ELF-1 (cell line): ENCODE measurements at places on chromosomes 5 and 9.
A peak's percentile ranks its signal among the peaks of the same experiment; 100 is the strongest.

GRCh38 chr9:32454280-32454679 lies 69.8 kb downstream of the ACO1 start:
- no peak for DNase-seq

GRCh38 chr9:93815135-93815534 lies 140.0 kb downstream of the BARX1 start:
- no peak for DNase-seq

GRCh38 chr5:154708846-154709245 lies 46.3 kb upstream of the LARP1 start:
- no peak for DNase-seq

- peak; percentile 78 for DNase-seq
Observed at GRCh38 chr5:116502616-116503015, 72.0 kb downstream of the SEMA6A start.

DNA sequence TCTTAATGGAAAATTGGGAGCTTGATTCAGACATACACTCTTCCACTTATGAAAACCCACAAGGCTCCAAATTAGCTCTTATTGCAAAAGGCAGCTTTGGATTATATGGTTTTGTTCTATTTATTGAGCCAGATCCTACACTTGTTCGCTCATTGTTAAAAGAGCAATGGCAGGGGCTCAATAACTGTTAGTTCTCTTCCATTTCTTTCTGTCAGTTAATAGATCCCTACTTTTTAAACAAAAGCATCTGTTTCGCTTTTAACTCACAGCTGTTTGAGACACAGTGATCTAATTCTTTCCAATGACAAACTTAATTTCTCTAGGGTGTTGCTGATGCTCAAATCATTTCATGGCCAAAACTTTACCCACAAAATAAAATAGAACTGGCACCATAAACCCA lies 11.7 kb downstream of the C5 start:
- no peak for DNase-seq

GRCh38 chr5:124574521-124575436 lies 171.7 kb downstream of the ZNF608 start:
- DNase-seq = no peak

DNA sequence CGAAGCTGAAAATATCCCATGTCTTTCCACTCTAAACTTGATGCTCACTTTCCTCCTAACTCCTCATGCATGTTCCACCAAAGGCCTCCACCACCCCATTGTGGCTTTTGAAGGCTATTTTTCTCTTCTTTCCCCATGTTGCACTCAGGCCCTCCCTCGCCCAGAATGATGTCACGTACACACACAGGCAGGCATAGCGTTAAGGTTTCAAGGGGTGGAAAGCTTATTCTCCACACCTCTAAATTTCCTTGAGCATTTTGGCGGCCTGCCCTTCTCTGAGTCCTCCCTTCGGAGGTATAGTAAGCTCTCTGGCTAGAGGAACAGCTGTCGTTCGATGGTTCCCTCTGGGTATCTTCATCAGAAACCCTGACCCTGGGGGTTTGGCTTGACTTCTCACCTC lies 673.5 kb downstream of the ACTL7B start:
- DNase-seq = no peak

DNA sequence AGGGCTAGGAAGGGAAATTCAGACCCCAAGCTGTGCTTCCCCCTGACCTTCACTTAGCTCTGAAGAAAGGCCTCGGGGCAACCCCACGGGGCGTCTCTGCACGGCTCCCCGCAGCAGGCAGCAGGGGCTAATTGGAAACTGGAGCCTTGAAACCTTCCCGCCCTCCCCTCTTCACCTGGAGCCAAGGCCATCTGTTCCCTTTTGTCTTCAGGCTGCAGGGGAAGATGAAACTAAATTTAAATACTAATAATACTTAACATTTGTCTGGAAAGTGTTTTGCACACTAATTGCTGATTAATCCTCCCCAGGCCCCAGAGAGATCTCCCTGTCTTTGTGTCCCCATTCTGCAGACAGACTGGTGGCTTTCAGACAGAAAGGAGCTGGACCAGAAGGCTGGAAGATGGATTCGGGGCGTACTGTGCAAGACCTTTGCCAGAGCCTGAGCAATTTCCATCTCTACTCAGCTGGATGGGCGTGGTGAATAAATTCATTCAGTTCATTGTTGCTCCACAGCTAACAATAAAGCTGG lies 34.1 kb upstream of the CPLX2 start:
- DNase-seq = peak; percentile 28

DNA sequence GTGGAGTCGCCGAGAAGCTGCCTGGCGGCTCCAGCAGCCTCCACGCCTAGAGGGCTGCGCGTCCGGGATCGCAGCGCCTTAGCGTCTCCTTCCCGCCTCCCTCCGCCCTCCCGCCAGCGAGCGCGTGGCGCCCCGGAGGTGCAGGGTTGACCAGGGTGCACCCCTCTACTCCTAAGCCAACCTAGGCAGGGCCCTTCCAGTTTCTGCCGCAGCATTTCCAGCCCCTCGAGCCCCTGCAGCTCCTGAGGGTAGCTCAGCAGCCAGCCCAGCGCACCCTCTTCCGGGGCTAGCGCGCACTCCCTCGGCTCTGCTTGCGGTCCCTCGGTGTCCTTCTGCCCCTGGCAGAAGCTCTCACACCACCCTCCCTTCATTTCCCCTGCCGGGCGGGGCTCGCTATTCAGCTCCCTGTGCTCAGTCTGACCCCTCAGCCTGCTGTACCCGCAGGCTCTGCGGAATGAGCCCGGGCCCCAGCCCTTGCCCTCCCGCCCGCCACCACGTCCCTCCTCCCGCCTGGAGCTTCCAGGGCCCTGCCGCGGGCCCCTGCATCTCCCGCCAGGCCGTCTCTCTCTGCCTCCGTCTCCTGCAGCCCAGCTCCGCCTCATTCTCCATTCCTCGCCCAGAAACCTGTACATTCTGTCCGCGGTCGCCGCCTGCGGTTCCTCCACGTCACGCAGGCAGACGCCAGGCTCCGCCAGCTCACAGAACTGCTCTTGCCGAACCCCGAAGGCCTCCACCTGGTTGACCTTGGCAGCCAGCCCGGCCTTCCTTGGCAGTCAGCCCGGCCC lies 61.8 kb downstream of the SPATA31C2 start:
- peak; percentile 85 for DNase-seq

DNA sequence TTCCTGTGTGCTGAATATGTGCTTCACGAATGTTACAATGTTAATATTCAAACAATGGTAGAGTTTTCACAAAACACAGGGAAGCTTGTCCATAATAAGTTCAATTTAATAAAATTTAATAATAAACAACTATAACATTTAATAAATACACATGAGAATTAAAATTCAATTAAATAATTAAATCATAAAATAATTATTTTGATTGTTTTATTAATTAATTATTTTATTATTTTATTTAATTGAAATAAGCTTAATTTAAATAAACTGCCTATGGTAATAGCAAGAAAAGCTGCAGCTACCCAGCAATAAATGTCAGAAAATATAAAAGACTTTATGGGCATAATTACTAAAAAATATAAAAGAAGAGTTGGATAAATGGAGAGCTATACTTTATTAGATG lies 149.0 kb upstream of the NFIB start:
- no peak for DNase-seq

DNA sequence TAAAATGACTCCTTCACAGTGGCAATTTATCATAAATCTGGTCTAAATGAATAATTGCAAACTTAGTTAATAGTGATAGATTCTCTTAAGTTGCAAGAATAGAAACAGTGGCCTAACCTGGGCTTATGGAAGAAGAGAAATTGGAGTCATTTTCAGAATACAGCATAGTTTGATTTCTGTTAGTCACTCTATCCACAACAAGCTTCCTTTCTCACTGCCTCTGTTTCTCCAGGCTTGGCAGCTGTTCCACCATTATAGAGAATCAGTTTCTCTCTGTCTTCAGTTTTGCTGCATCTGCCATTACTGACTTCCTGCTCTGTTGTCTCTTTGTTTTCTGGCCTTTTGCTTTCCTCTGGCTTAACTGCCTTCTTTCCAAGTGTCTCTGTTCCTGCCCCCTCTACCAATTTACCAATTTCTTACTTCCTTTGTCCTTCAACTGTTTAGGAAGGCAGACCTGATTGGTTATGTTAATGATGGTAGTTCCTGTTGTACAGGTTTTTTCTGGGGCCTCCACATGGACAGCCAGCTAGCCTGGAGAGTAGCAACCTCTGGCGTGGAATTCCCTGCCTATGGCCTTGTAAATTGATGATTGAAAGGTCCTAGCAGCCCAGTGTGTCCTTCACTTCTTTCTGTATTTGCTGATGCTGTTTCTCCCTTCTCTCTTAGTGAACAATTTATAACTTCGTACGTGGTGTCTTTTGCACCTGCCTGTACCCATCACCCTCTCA lies 75.9 kb upstream of the RASGRF2 start:
- peak; percentile 77 for DNase-seq

DNA sequence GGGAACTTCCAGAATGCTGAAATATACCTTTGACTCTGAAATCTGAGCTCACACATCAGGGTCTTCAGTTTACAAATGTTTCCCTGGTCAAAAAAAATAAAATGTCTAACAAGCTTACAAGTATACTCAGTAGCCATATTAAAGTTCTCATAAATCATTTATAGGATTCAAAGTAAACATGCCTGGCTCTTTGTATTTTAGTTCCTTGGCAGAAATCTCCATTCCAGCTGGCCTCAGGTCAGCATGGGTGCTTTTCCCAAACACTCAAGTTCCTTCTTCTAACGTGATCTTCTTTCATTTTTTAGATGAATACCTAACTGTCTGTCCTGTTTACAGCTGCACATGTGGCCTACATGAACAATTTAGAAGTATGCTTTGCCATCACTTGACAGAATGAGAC lies 263.2 kb downstream of the GAS1 start:
- DNase-seq = no peak

DNA sequence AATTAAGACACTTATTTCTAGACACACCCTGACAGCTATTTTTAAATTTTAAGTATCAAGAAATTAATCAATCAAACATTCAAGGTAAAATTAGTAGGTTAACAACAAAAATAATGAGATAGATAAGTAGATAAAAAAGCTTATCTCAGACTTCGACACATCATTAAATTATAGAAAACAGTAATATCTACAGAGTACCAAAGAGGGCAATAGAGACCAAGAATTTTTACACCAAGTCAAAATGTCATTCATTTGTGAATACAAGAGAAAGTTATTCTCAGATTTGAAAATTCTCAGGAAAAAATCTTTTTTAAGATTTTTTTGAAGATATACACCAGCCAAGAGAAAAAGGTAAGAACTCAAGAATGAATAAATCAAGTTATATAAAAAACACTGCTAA lies 445.6 kb downstream of the ACTL7B start:
- DNase-seq = no peak

GRCh38 chr5:133907075-133907474 lies 61.4 kb downstream of the C5orf15 start:
- no peak for DNase-seq

DNA sequence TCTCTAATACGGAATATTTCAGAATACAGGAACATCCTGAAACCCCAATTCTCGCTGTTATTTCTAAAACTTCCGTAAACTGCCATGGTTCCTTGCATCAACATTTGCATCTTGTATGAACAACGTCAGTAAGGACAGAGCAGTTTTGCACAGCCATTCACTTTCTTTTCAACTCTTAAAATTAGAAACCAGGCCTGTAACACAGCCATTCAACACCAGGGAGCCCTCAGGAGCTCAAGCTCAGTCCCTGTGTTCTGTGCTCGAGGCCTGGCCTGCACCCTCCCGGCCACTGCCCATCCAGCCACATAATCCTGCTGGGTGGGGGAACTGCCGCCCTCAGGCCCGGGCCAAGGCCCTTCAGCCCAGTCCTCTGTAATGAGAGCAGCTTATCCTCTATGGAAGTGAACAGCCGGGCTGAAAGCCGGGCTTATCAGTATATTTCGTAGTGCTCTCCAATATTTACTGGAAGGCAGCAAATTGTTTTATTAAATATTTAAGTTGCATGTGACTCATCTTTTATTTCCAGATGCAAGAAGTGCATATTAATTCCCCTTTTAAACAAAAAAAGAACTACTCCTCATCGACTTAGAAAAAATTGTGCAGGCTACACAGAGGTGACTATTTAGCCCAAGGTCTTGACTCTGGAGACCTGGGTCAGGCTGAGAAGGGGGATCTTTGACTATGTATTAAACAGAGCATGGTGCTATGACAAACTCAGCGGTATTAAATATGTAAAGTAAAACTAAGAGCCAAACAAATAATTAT lies 33.2 kb upstream of the SLC6A3 start:
- DNase-seq = no peak

DNA sequence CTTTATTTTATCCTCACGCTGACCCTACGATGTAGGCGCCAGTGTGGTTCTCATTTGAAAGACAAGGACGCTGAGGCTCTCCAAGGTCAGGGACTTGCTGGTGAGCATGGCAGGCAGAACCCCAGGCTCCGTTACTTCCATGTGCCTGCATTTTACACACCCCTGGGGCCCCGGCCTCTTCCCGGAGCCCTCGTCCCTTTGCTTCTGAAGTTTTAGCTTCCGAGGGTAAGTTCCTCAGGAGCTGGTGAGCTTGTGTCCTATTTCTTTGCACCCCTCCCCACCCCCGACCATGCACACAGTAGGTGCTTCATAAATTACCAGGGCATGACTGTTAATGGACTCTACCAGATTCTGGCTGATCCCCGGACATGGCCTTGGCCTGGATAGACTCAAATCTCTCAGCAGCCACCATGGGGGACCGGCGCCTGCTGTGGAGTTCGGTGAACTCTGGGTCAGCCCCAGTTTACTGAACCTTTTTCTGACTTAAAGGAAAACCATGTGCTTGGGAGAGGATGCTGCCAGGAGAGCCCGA lies 59.3 kb upstream of the RNU6ATAC start:
- no peak for DNase-seq

DNA sequence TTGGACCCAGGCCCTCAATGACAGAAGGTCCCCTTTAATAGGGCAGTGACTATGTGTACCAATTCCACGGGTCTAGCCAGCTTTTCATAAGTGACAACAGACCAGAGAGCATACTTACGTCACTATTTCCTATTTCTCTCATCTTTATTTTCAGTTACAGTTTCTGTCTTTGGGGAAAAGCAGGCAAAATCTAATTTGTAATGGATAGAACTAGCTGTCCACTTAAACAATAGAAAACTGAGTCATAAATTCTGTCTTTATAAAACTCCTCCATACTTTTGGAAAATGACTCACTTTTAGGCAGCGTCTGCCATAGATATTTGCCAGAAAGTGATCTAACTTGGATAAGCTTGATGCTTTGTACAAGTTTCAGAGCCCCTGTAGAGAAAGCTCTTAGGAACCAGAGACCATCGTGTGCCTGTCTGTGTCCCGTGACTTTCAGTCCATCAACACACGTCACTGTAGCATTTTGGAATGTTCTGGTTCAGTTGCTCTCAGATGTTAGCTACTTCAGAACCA lies 101.9 kb downstream of the F2RL2 start:
- DNase-seq = no peak

DNA sequence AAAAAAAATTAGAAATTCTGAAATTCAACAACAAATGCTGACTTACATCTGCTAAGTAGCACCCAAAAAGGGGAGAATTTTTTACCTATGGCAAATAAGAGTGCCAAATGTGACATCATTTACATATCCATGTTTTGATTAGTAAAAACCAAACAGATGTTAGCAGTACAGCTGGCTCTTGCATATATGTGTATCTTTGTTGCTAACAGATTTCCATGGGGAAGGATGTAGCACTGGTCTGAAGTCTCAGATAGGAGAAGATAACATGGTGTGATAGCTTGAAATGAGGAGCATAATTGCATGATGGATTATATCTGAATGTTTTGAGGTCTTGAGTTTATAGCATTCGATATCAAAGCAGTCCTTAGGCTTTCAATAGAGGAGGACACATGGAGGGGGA lies 17.5 kb downstream of the PIK3R1 start:
- DNase-seq = no peak
